ENCODE measurements at places on chromosomes 2 and 18. TPM values are rescaled to one million over a fixed set of nuclear protein-coding genes. Genes with fewer than 3 reads are reported as not detected.

GRCh38 chr2:167355821-167356220, 467.5 kb downstream of the XIRP2 start:
- no peaks in the 10 kb centered on the region for H3K4me1 ChIP-seq
- H3K27ac ChIP-seq: no peak overlapping the region
- no peaks in the 10 kb centered on the region for H3K27me3 ChIP-seq
- no peaks in the 10 kb centered on the region for H3K36me3 ChIP-seq
- H3K4me3 ChIP-seq: no peak overlapping the region

DNA sequence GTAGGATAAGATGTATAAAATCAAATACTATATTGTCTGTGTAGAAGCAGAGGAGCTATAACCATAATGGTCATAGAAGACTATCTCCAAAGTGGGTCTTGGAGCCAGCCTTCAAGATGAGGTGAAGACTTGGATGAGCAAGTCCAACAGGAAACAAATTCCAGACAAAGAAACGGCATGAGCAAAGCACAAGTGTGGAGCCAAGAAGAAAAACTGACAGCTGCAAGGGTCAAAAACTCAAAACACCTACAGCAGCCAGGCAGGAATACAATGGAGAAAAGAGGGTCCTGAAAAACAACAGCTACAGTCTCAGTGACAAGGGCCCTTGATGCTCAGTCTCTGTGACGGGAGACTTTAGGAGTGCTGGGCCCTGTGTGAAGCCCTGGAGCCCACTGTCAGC, 102.4 kb downstream of the STK39 start:
- DNase-seq: no peak
- no peak overlapping the region for H3K27ac ChIP-seq
- no peaks in the 10 kb centered on the region for H3K27me3 ChIP-seq
- H3K4me1 ChIP-seq: peaks cover 16% of the 10 kb centered on the region
- H3K4me3 ChIP-seq: no peak overlapping the region

The SPATA3 gene
- not detected for total RNA-seq

GRCh38 chr2:134416018-134416417, 162.1 kb downstream of the MGAT5 start:
- no peak for DNase-seq
- no peaks in the 10 kb centered on the region for H3K27me3 ChIP-seq
- H3K4me3 ChIP-seq: no peak overlapping the region
- no peak overlapping the region for H3K27ac ChIP-seq

- peaks cover 38% of the 10 kb centered on the region for H3K36me3 ChIP-seq
- H3K4me3 ChIP-seq: no peak overlapping the region
- no peak overlapping the region for H3K27ac ChIP-seq
These were observed 47.3 kb upstream of the CALCRL start for GRCh38 chr2:187495324-187495723.

The TEX44 gene
- not detected for total RNA-seq

DNA sequence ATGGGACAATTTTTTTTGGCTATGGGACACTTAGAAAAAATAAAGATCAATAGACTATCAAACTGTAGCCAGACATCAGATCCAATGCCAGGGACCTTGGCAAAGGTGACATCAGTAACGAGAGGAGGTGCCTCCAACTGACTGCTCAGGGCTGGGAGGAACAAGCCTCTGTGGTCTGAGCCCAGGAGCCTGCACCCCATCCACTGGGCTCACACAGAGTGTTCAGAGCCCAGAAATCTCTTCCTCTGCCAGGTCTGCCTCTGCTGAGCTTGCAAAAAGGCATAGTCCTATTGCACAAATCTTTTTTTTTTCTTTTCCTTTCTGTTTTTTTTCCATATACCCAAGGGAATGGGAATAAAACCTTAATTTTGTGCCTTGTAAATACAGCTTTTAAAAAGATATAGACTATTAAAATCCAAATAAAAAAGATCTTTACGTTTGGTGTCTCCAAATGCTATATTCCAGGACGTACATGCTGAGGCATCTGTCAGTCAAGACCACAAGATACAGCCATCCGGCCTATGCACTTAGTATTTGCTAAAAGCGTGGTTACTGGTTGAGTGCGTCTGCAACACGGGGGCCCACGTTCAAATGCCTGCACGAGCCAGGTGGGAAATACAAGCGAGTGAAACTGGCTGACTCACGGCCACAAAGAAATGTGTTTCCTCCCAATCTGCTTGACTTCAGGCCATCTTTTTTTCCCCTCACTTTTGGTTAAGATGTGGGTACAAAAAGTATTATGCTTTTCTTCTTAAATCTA, 7.8 kb upstream of the ARHGAP25 start:
- H3K36me3 ChIP-seq: no peaks in the 10 kb centered on the region
- no peak overlapping the region for H3K4me3 ChIP-seq
- peaks cover 7% of the 10 kb centered on the region for H3K4me1 ChIP-seq

DNA sequence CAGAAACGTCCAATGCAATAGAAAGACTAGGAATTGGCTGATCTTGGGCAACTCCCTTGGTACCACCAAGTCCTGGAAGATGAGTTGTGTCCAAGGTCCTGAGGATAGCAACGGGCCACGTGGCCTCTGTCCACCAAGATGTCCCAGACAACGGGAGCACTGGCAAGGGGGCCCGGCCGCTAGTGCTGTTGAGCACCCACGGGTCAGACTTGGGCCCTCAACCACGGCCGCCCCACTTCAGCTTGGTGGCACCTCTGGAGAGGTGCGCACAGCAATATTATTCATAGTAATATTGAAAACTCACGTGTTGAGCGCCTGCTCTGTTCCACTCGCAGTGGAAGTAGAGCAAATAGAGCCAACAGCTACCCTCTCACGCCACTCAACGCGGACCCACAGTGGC, 19.0 kb downstream of the PASK start:
- H3K36me3 ChIP-seq: no peaks in the 10 kb centered on the region
- no peak for DNase-seq
- no peak overlapping the region for H3K4me3 ChIP-seq
- no peaks in the 10 kb centered on the region for H3K27me3 ChIP-seq

DNA sequence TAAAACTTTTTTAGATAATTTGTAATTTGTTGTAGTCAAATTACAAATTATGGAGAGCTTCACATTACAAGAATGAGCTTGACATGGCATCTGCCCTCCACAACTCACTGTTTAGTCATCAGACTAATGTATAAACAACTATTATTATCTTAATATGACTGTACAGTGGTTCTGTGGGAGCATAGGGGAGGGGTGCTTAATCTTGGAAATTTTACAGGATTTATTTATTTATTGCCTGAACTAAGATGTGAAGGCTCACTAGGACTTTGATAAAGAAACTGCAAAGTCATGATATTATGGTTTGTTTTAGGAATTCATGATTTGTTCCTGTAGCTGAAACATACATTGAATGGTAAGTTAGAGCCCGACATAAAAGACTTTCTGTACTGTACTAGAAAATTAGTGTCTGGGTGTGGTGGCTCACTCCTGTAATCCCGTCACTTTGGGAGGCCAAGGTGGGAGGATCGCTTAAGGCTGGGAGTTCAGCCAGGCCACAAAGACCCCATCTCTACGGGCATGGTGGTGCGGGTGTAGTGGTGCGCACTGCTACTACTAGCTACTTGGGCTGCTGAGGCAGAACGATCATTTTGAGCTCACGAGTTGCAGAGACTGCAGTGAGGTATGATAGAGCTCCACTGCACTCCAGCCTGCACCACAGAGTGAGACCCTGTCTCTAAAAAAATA, 2.1 kb downstream of the MARCHF7 start:
- peaks cover 30% of the 10 kb centered on the region for H3K36me3 ChIP-seq
- peaks cover 66% of the 10 kb centered on the region for H3K4me1 ChIP-seq
- H3K27ac ChIP-seq: no peak overlapping the region

The ARHGAP25 gene
- total RNA-seq: 48.5 TPM

The CRACDL gene
- 17.8 TPM for total RNA-seq

DNA sequence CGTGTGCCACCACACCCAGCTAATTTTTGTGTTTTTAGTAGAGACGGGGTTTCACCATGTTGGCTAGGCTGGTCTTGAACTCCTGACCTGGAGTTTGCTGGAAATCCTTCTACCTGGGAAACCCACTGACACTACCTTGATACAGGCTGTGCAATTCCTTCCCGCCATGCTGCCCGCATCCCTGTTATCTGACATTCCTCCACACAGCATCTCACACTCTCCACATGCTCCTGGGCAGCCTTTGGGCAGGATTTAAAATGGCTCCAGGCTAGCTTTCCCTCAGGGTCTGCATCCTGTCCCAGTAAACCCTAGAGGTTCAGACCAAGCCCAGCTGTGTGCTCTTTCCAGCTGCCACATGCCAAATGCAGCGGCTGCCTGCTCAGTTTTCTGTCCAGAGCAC, 319.5 kb upstream of the CXCR4 start:
- DNase-seq: no peak
- no peaks in the 10 kb centered on the region for H3K36me3 ChIP-seq
- H3K27me3 ChIP-seq: no peaks in the 10 kb centered on the region
- no peak overlapping the region for H3K27ac ChIP-seq

- H3K27ac ChIP-seq: no peak within 1 kb of the TSS
- peak; percentile 71 for DNase-seq
- no peak within 1 kb of the TSS for H3K4me3 ChIP-seq
- H3K4me1 ChIP-seq: no peaks in the 10 kb centered on the region
These were observed at the start of gene SCG2 for GRCh38 chr2:223601932-223602666. SCG2 (minus strand) TSS chr2:223602361; CDS start chr2:223599282, 3,079 bp downstream.

The RND3 gene
- total RNA-seq: 20.8 TPM

- H3K4me1 ChIP-seq: no peaks in the 10 kb centered on the region
- DNase-seq: no peak
These were observed 403.5 kb downstream of the PARD3B start for GRCh38 chr2:204948822-204949221.
